ENCODE measurements at places on chromosomes 12 and 14.
A peak's percentile ranks its signal among the peaks of the same experiment; 100 is the strongest.

DNA sequence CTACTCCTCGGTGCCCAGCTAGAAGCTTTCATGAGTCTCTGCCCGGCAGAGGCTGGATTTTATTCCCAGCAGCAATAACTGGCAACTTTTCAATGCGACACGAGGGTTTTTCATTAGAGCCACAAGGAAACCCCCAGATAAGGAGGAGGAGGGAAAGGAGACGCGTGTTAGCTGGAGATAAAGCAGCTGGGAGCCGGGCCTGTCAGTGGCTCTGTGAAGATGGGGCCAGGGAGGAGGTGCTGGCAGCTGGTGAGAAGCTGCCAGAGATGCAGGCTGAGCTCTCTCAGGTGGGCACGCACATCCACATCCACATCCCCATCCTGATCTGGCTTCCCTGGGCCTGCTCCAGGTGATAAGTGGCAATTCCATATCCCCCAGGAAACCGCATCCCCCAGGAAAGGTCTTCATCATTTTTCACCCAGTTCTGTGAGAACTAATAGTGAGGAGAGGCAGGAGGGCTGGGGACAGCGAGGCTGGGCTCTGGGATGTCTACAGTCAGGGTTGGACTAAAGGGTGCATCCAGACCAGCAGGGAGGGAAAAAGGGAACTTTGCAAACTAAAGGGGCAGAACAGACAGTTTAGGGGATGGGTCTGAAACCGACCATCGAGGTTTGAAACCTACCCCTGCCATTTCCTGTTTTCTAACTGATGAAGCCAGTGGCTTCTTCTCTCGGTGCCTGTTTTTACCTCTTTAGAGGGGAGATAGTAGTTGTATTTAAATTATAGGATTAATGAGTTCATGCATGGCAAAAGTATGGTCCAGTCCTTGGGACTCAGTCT is 413.2 kb downstream of the DPF3 start:
- DNase-seq, result no peak

- DNase-seq, result no peak
Measured at GRCh38 chr14:21997300-21997699, 323.7 kb upstream of the OR4E1 start.

DNA sequence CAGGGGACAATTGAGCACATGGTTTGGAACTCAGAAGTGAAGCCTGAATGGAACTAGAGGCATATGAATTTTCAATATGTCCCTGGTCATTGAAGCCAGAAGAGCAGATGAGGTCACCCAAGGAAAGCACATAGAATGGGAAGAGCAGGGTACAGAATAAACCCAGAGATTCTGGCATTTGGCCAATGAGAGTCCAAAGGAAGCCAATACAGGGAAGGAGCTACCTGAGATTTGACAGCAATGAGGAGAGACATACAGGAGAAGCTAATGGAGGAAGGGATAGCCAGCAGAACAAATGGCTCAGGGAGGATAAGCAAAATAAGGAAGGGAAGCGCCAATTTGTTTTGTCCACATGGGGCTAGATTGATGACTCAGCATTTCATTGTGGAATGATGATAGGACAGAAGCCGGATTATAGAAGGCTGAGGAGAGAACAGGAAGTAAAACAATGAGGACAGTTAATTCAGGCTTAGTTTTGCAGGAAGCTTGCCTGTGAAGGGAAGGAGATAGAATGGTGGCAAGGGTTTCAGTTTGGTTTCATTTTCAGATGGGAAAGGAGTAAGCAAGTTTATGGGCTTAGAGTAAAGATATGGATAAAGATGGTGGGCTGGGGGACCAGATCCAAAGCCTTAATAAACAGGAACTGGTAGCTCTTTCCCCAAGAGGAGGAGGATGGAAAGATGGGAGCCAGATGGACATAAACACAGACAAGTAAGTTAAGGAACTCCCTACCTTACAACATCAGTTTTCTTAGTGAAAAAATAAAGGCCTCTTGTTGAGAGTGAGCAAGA is 3.2 kb upstream of the SPTSSA start:
- no peak for DNase-seq

- no peak for DNase-seq
Measured at GRCh38 chr12:126051611-126052107, 986.4 kb downstream of the AACS start.

DNA sequence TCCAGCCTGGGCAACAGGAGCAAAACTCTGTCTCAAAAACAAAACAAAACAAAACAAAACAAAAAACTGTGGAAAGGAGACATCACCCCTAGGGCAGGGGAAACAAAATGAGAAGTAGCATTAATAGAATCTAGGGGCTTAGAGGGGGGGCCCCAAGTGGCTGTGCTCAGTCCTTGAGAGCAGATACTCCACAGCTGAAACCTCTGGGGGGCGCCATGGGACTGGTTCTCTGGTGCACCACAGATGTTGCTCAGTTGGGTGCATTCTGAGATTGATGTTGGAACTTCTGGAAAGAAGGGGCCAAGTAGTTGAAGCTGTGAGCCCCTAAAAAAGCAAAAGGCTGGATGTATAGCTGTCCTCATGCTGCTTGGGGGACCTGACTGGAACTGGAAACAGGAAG is 11.8 kb upstream of the SYNE2 start:
- DNase-seq, result peak; percentile 30

DNA sequence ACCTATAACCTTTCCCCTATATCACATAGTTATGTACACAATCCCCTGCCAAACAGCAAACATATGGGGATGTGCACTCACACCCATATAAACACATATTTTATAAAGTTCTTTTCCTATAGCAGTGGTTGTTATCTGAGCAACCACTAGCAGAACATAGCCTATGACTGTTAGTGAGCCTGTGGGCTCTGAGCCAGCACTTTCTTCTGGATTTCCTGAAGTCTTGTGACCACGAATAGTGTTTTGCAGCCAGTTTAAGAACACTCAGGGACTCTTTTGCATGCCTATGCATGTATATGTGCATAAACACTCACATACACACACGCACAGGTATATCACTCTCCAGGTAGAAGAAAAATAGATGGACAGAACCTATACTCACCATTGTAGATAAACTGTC is 17.1 kb downstream of the TESPA1 start:
- DNase-seq, result no peak

DNA sequence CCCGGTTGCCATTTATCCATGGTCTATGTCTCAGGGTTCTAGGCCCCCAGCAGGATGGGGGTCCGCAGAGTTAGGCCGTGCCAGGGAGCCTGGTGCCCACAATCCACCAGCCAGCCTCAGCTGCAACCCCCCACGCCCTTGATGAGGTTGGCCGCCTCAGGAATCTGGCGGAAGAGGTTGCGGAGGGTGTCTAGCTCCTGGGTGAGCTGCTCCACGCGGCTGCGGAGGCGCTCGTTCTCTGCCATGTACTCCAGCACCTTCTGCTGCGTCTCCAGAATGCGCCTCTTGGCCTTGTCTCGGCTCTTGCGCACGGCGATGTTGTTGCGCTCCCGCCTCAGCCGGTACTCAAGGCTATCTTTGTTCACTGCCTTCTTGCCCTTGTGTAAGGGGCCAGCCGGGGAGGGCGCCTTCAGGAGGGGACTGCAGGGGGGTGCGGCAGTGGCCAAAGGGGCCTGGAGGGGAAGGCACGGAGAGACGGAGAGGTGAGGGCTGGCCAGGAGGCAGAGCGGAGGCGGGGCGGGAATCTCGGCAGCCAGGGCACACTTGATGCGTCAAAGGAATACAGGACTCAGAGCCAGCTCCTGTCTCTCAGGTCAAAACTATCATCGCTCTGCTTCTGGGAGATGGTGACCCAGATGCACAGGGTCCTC is 1.6 kb downstream of the CEBPE start:
- DNase-seq, result no peak

DNA sequence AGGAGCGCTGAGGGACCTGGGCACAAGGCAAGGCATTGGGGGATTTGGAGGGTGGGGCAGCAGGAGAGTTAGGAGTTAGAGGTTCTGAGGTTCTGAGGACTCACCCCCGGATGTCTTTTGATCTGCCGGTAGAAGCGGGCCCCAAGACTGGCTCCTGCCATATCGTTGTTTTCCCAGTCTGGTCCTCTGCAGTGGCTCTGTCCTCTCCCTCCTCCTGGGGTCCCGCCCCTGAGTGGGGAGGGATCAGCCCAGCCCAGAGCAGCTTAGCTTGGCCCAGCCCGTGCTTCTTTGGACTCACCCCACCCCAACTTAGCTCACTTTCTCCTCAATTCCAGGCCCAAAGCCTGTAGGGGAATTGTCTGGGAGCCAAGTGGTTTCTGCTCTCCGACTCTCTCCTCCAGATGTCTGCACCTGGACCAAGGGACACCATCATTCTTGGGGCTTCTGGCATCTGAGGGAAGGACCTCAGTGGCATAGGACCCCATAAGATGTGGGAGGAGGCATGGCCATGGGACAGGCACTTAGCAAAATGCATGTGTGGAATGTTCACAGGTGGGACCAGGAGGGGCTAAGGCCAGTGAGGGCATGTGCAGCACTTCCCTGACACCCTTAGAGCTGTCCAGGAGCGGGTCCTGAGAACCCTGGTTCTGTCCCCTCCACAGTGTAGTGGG is 7.5 kb downstream of the SHMT2 start:
- DNase-seq, result no peak

- no peak for DNase-seq
Measured at GRCh38 chr12:113762882-113763816, 203.0 kb downstream of the RBM19 start.

DNA sequence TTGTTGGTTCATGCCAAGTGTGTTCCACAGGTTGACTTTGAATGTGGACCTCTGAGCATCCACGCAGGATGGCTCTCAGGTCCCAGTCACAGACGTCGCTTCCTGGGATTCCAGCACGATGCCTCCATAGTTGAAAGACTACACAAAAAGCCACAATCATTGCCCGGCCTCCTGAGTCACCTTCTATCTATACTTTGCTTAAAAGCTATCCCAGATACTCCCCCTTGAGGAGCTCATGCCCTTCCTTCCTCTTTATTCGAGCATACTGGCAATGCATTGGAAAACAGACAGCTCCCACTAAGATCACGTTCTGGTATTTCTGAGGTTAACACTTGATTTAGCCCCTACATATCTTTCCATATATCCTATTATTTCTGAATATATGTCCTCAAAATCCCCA is 40.1 kb downstream of the ZNF664 start:
- DNase-seq, result no peak

GRCh38 chr12:113403435-113404415 is at the start of gene SDS:
SDS (minus strand) TSS chr12:113403887; CDS start chr12:113399708, 4,179 bp downstream.
- no peak for DNase-seq

DNA sequence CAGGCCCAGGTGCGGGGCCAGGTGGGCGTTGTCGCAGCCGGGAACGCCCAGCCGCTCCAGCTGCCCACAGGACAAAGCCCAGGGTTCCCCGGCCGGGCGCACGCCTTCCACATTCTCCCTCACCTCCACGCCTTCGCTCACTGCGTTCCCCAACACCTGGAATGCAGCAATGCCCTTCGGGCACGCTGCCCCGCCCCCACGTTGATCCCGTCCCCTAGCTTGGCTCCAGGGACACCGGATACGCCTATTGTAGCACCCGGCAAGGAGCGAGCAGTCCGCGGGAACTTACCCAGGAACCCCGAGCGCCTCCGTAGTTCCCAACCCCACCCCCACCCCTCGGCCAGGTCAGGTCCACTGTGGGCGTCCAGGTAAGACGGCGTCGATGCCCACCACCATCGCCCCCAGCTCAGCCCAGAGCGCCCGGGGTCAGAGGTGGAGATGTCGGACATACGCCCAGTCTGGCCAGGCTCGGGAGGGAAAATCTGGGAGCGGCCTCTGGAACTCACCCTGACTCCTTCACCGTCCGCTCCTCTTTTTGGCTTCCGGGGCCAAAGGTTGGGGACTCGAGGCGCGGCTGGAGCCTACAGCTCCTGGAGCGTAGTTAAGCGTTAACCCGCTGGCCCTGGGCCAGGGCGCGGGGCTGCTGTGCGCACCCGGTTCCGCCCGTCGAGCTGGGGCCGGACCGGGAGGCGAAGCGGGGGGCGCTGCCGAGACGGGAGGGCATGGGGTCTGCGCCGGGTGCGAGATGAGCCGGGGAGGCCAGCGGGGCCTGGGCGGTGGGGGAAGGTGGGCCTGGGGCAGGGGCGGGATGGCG is 594 bp upstream of the CEP170B start:
- no peak for DNase-seq

DNA sequence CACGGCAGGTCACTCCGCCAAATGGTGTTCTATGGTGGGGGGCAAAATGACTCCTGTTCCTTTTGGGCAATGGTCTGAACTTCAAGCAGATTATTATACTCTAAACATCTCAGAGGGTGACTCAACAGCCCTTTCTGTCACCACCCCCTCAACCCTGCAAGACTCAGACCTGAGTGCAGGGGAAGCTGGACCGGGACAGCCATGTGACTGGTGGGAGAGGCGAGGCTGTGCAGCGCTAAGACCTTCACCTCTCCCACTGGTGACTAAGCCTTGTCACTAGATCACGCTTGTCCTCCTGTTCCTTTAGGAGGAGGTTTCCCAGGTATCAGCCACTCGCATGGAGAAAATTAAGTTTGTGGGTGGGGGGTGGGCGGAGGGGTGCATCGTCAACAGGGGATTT is 67.1 kb upstream of the CCND2 start:
- DNase-seq, result no peak

DNA sequence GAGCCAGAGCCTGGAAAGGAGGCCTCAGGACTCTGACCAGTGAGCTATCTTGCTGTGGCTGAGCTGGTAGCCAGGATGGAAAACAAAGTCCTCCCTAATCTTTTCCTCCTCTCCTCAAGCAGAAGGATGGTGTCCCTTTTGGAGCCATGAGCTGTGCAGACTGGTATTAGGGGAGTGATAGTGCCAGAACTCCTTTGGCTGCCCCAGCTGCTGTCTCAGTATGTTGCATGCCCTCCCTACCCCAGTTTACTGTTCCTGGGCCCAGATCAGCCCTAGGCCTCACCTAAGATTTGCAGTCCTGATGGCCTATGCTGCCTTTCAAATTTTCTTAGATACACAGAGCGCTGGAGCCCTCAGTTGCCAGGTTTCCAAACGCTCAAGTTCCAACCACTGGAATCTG is 150.3 kb upstream of the ALG10B start:
- no peak for DNase-seq

DNA sequence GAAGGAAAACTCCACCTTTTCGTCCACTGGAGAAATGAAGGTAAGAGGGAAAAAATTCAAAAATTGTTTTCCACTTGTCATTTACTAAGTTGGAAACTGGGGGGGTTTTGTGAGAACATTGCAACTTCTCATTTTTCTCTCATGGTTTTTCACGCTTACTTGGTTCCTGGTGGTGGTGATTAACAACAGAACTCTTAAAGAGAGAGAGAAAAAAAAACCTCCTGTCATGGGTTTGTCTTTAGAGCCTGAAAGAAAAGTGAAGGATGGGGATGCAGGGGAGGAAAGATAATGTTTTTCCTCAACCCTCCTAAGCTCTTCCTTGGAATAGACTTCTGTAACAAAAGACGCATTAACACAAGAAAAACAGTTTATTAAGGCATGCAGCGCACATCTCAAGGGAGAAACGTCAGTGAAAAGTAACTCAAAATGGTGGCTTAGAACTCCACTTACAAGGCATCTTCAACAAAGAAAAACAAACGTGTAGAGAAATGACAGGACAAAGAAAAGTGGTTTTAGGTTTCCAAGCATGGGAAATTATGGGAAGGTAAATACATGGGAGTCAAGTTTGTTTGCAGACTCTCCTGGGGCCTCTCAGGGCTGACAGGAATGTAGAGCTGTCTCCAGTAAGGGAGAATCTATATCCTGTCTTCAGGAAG is 81.9 kb upstream of the ATF7IP start:
- DNase-seq, result no peak

- DNase-seq, result no peak
Measured at GRCh38 chr14:82710267-82710841, 1176.7 kb upstream of the SEL1L start.

Data from effector memory CD4-positive, alpha-beta T cell (primary cell).